Endodermal cell (in vitro differentiated cells): ENCODE measurements at places on chromosomes 6 and 20.

- no peak for DNase-seq
Observed at GRCh38 chr6:55082021-55082420, 92.3 kb upstream of the HCRTR2 start.

DNA sequence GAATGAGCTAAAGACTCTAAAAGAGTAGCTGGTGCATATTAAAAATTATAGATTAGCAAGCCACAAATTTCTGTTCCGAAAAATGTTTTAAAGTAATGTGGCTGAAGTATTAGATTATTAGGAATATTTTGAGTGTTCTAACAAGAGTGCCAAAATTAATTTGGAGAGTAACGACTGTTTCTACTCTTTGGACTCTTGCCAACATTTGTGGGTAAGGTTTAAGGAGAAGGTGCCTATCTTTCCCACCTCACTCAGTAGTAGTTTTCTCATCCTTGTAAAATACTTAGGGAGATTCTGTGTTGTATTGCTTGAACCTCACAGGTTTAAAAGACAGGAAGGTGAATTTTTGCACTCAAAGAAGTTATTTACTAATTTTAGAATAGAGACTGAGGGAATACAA, 5.0 kb downstream of the HSF2 start:
- no peak for DNase-seq

- DNase-seq, result no peak
Observed at GRCh38 chr6:71766146-71766760, 120.1 kb upstream of the RIMS1 start.

- no peak for DNase-seq
Observed at GRCh38 chr6:169556758-169557548, 144.9 kb downstream of the WDR27 start.

DNA sequence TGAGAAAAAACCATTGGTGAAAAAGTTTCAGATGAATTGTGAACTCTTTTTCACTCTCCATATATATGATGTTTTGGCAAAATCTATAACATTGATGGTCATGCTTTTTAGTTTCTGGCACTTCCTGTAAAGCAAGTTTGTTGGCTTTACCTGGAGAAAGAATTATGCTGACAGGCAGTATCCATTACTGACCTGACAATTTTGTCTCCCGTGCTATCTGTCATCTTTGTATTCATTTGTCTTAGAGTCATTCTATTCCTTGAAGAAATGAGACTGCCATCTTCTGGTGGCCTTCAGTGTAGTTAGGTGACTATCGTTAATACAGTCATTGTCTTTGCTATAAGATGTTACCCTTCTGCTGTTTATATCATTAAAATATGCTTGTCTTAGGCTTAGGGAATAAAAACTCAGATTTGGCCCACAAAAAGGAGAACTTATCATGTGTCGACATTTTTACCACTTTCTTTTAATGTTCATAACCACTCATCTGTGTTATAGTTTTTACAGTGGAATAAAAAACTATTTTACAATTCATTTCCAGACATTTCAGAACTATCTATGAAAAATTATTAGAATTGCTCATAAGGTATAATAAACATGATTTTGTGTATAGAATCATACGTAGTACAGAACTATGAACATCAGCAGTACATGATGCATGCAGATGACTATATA, 707.0 kb downstream of the EPM2A start:
- DNase-seq, result no peak

- peak; percentile 44 for DNase-seq
Observed at GRCh38 chr6:104884867-104885517, 25.3 kb upstream of the HACE1 start.

GRCh38 chr6:155228546-155229166, 35.2 kb upstream of the CLDN20 start:
- no peak for DNase-seq

GRCh38 chr6:168611691-168612090, 170.7 kb downstream of the SMOC2 start:
- no peak for DNase-seq

GRCh38 chr6:110063594-110064263, 85.6 kb downstream of the GPR6 start:
- DNase-seq, result no peak

GRCh38 chr20:37955511-37955910, 52.6 kb downstream of the VSTM2L start:
- peak; percentile 18 for DNase-seq

DNA sequence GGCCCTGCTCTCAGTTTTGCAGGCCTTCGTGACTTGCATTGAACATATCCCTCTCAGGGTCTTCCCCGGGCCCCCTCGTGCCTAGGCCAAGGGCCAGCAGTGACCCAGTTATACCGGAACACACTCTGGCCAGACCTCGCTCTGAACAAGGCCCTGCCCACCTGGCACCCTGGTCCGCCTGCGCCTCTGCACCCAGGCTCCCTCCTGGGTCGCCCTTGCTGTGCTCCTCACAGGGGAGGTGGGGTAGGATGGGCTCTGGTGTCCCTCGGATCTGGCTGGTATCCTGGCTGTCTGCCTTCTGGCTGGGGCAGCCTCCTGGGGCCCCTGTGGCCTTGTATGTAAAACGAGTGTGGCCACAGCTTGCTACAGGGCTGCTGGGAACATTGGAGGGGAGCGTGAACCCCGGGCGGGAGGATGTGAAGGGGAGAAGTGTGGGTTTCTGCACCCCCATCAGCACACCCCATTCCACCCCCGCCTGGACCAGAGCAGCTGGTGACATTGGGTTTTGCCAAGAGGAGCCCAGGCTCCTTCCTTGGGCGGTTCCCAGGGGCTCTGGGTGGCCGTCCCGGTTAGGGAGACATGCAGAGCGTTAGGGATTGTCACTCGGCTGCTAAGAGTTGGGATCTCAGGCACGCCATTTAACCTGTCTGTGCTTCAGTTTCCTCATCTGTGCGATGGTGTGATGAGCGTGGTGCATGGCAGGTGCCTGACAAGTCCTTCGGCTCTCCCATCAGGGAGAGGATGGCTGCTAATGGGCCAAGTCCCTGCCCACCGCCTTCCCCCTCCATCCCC, 17.5 kb downstream of the SRC start:
- no peak for DNase-seq

- DNase-seq, result no peak
Observed at GRCh38 chr6:40551966-40552505, 35.1 kb downstream of the LRFN2 start.

DNA sequence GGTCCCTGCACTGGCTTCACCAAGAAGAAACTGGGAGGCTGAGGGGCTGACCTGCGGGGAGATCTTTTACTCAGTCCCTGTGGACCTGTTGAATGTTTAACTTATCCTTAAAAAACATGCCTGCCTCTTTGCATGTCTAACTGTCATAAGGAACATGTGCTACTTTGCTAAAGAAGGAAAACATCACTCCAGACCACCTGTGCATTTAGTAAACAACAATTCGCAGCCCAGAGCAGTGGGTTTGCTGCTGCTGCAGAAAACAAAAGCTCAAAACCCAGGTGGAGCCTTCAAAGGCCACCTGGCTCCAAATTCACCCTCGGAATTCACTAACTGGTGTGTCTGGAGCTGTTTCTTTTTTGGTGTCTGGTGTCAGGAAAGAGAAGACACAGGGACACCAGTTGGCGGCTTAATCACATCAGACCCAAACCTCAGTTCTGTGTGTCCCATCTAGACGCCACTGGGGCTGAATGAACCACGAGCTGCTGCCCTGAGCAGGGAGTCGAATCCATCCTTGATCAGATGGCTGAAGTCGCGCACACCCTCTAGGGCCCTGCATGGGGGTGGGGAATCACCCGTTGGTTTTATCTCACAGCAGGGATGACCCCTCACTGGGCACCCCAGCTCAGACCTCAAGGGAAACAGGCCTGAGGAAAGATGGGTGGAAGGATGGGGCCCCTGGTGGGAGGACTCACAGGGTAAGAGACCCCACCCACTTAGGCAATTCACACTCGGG, 344.3 kb downstream of the PREX1 start:
- no peak for DNase-seq

DNA sequence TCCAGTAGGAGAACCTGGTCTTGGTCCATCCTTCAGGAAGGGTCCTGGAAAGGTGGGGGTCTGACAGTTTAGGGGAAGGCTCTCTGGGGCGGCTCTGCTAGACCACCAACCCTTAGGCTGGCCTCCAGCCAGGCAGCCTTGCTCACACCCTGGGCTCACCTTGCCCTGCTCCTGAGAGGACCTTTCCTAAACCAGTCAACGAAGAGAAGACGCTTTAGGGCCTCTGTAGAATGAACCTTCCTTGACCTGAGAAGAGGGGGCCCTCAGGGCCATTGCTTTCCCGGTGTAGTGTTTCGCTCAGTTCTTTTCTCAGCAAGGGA, 1.1 kb downstream of the CDC25B start:
- DNase-seq, result no peak

DNA sequence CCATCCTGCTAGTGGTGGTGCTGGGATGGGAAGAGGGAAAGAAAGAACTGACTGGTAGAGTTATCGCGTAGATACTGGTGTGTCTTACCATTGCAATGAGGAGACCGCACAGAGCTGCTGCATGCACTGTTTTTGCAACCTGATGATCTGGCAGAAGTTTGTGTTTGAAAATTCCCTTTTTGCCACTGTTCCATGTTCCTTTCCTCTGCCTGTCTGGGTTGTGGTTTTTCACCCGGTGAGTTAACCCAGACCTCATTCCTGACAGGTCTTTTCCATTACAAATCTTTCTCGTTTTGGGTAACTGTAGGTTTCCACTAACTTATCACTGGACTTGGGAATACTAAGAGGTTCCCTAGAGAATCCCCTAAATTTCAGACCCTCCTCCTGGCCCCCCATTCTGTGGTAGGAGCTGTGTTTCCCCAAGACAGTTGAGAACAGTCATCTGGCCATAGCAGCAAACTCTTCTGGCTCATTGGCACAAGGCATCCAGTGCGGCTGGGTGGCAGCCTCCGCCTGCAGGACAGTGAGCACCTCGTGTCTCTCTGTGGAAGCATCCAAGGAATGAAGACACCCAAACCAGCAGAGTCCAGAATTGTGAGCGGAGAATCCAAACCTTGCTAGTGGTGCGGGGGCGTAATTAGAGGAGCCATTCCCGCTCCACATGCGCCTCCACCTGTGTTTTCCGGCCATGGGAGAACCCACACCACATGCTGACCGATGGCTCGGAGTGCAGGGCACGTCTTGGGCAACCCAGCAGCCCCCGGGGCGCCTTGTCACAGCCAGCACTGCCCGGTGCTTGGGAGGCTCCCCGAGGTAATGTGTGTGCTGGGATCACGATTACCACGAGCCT, 32.8 kb downstream of the ERMARD start:
- peak; percentile 20 for DNase-seq

- no peak for DNase-seq
Observed at GRCh38 chr6:109316909-109317308, 65.4 kb downstream of the CD164 start.

DNA sequence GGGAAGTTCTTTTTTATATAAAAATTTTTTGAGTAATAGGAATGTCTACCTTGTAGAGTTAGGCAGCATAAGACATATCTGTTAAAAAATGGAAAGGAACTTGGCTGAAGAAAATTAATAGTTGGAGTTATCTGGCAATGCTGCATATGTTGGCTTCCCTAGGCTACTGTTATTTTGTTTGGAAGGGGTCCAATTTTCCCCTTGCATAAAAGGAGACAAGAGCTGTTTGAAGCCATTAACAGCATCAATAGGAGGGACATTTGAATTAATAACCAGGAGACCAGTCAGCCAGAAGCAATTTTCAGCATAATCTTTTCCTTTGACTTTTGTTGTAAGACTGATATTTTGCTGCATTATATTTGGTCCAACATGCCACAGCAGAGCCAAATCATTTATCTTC, 80.9 kb upstream of the TAB2 start:
- DNase-seq, result no peak

- peak; percentile 89 for DNase-seq
Observed at GRCh38 chr20:44056010-44056698, 130.8 kb downstream of the JPH2 start.

- no peak for DNase-seq
Observed at GRCh38 chr6:162699961-162700360, 27.6 kb downstream of the PRKN start.

GRCh38 chr6:32178547-32179440, 589 bp downstream of the RNF5 start:
- DNase-seq, result peak; percentile 68

GRCh38 chr6:168182908-168183612, 104.0 kb upstream of the FRMD1 start:
- peak; percentile 30 for DNase-seq

- no peak for DNase-seq
Observed at GRCh38 chr6:18501663-18502013, 114.5 kb downstream of the RNF144B start.

DNA sequence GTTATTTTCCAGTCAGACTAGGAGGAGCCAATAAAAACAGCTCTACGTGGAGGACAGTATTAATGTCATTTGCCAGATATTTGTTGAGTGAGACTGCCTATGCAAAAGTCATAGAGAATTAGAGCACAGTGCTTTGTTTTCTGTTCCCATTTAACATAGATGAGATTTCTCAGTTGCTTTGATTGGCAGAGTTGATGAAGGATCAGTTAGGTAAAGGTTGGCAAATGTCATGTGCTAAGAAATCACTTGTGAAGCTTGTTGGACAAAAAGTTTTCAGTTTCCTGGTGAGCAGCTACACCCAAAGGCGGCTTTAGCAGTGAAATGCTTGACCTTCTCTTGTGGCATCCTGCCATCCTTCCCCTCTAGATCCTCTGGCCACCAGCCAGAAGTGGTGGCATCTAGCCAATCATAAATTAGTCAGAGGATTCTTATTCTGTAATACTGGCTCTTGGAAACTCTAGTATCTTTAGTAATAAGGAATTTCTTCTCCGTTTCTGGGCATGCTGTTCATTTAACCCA, 37.0 kb downstream of the BCKDHB start:
- DNase-seq, result no peak

DNA sequence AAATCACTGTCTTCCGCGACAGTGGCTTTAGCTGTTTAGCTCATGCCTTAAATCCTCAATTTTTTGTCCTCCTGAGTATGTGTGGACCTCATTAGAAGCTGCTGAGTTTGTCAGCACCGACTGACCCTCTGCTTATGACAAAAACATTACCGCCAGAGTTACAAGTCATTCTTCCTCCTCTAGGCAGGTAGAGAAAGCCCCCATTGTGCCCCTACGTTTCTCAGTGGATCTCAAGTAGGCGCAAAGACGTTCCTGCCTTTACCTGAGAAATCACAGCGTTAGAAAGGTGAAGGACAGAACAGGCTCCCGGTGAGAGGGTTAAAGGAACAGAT, 227.3 kb upstream of the PDE10A start:
- DNase-seq, result peak; percentile 57

- no peak for DNase-seq
Observed at GRCh38 chr6:11198663-11199603, 33.5 kb downstream of the NEDD9 start.

- DNase-seq, result no peak
Observed at GRCh38 chr6:15386756-15387112, 140.9 kb downstream of the JARID2 start.

GRCh38 chr6:32459781-32460424, 20.2 kb downstream of the HLA-DRA start:
- no peak for DNase-seq

DNA sequence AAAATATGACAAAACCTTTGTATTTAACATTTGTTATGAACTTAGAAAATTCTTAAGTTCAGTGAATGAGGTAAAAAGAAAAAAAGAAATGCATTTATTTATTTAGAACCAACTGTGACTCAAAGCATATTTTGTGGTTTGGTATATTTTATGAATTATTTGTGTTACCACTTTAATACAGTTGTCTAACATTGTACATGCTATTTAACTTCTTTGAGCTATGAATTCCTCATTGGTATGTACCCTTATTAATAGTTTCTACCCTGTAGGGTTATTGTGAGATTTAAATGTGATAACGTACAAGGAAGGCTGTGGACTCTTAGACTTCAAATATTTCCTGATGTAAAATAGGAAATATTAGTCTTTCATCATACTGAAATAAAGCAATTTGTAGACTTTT, 162.6 kb downstream of the MMUT start:
- no peak for DNase-seq
